ENCODE measurements at places on chromosomes 3 and 15.

DNA sequence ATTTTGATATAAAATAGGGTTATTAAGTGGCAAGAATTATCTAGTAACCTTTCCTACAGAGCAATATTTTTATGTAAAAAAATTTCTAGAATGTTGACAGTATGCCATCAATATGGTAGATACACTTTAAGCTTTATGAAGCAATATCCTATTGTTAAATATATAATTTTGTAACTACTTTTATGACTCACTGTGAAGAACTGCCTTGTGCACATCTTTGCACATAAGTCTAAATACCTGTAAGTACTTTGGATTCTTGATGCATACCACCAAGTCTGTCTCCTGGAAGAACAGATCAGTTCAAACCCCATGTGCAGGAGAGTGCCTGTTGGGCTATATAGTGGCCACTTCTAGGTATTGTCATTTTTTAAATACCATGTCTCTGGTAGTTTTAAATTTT lies 205.7 kb upstream of the EIF1B start:
- DNase-seq = no peak

DNA sequence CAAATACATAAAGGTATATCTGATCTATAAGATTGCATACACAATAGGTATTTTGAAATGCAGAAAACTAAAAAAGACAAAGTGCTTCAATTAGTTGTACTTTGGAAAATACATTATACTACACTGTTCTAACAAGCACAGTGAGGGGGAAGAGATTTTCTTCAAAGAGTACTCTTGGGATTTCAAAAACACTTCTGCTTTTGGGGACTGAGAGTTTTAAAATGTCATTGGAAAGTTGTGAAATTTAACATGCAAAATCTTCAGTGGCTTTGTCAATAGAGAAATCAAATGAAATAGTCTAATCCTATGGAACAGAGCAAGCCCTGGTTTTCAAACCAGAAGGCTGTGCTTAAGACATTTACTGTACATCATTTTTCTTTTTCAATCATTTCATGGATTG lies 322.2 kb upstream of the SEMA6D start:
- DNase-seq = no peak

DNA sequence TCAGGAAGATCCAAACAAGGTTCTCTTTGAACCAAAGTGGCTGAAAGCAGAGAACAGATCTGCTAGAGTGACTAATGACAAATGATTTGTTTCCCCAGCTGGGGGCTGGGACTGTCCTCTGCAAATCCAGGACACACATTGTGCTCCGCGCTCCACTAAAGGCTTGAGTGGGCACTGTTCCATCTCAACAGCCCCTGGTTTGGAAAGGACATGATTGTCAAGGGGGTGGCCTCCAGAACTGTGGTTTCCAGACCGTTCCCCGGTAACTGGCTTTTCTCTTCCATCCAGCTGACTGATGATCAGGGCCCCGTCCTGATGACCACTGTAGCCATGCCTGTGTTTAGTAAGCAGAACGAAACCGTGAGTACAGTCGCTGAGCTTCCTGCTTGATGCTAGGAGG lies 91.0 kb downstream of the LRTM1 start:
- no peak for DNase-seq

DNA sequence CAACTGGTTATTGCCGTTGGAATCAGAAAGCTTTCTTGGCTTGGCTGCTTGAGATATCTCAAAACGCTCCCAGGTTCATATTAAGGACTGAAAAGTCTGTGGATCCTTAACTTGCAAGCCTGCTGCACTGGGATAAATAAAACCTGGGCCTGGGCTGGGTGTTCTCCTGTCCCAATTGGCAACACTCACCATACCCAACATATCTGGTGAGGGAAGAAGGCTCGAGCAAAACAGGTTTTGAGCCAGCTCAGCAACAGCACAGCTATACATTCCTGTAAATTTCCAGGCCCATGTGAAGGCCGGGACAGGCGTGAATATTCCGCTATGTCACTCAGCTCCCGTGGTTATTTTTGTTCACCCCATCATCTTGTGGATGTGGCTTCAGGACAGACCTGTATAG lies 169.0 kb upstream of the BCL6 start:
- no peak for DNase-seq

- no peak for DNase-seq
Measured at GRCh38 chr3:170564664-170565063, 21.2 kb downstream of the SLC7A14 start.
